EH (cell line): ENCODE measurements at places on chromosomes 6 and 20.

- DNase-seq = no peak
These were observed 259.4 kb upstream of the ECI2 start for GRCh38 chr6:4394786-4395185.

GRCh38 chr6:62324834-62325233 is 38.8 kb upstream of the KHDRBS2 start:
- no peak for DNase-seq

- DNase-seq = no peak
These were observed 449.7 kb upstream of the SULF2 start for GRCh38 chr20:48234951-48235350.

DNA sequence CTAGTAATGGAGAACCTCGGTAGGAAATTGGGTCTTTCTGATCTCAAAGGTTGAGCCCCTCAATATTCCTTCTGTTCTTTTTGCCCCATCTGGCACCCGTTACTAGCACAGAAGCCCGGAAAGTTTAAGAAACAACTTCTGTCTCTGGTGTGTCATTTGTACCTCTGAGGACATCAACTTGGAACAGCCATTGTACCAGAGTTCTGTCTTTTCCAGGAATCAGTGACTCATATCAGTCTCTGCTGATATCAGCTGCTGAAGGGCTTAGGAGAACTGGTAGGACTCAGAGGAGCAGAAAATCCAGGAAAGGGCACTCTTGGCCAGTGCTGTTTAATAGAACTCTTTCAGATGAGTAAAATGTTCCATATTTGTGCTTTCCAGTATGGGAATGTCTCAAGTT is 78.3 kb upstream of the CHD6 start:
- DNase-seq = peak; percentile 22

- no peak for DNase-seq
These were observed 52.0 kb downstream of the ITCH start for GRCh38 chr20:34415079-34415478.

DNA sequence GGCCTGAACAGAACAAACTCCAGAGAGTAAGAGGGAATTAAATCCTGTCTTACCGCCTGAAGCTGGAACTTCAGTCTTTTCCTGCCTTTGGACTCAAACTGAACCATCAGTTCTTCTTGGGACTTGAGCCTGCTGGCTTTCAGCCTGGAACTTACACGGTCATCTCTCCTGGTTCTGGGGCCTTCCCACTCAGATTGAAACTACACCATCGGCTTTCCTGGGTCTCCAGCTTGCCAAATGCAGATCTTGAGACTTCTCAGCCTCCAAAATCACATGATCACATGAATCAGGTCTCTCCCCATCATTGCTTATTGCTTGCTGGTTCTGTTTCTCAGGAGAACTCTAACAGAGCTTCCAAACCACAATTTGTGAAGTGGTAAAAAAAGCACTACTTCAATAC is 276.3 kb downstream of the KIF16B start:
- DNase-seq = no peak

DNA sequence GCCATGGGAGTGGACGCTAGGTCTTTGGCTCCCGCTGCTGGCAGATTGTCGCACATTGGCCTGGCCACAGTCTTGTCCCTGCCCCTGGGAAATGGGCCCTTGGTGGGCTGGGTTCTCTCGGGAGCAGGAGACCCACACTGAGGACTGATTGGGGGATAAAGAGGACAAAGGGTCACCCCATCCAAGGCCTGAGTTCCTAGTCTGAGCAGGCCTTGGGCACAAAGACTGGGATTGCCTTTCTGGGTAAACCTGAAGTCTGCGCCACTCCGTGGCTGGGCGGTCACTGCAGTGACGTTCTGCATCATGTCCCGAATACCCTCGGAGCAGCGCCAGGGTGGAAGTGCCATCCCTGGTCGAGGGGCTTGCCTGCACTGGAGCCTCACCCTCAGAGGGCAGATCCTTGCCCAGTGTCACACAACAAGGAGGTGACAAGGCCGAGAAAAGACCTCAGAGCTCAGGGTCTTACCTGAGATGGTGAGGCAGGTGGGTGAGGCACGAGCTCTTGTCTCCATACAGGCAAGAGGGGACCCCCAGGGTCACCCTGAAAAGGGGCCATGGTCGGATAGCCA is 36.1 kb upstream of the ZBP1 start:
- no peak for DNase-seq

DNA sequence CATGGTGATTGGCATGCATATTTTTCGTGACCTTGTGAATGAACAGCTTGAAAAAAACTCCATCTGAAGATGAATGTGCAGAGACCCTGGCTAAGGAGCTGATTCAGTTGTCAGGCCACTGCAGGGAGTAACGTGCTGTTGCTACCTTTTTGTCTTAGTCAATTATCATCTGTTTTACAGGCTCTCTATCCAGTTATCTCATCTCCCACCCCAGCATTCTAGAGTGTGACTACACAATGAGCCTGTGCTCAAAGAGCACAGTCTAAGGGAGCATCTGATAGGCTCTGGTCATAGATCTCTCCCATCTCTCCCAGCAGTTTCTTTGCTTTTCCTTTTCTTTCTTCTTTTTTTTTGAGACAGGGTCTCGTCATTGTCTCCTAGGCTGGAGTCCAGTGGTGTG is 45.5 kb downstream of the NDRG3 start:
- DNase-seq = no peak

GRCh38 chr20:19376451-19377229 is 164.2 kb downstream of the SLC24A3 start:
- no peak for DNase-seq

DNA sequence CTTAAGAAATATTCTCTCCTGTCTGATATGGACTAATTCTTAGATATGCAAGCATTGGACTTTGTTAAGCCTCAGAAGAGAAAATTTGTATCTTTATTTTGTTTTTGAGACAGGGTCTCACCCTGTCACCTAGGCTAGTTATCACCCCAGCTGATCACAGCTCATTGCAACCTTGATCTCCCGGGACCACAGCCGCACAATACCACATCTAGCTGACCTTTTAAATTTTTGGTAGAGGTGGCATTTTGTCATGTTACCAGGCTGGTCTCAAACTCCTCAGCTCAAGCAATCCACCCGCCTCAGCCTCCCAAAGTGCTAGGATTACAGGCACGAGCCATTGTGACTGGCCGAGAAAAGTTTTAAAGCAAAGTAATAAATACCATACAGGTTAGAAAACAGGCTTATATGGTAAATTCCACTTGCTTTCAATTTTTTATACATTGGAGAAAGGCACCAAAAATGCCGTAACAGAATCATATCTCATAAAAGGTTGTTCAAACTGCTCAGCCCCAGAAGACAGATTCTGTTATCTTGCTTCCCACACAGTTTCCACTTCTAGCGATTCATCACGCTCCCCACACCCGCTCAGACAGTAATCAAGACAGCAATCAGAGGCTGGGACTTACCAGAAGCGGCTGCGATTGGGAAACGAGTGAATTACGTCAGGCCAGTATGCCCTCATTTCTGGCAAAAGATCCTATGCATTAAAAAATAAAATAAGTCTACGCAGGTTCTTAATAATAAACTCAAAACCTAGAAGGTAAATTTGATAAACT is 13.8 kb downstream of the RNASET2 start:
- DNase-seq = no peak
